Activated naive CD8-positive, alpha-beta T cell treated with anti-CD3 and anti-CD28 coated beads, Interleukin-2, amount 50 U/mL, for 24 hours (primary cell): ENCODE measurements at places on chromosomes 13 and 19.

- DNase-seq: no peak
Measured at GRCh38 chr13:90526711-90527110, 820.8 kb upstream of the MIR17HG start.

GRCh38 chr13:98888890-98889279, 89.0 kb downstream of the DOCK9 start:
- no peak for DNase-seq

GRCh38 chr19:28960586-28960985, 252.4 kb downstream of the UQCRFS1 start:
- DNase-seq: no peak

DNA sequence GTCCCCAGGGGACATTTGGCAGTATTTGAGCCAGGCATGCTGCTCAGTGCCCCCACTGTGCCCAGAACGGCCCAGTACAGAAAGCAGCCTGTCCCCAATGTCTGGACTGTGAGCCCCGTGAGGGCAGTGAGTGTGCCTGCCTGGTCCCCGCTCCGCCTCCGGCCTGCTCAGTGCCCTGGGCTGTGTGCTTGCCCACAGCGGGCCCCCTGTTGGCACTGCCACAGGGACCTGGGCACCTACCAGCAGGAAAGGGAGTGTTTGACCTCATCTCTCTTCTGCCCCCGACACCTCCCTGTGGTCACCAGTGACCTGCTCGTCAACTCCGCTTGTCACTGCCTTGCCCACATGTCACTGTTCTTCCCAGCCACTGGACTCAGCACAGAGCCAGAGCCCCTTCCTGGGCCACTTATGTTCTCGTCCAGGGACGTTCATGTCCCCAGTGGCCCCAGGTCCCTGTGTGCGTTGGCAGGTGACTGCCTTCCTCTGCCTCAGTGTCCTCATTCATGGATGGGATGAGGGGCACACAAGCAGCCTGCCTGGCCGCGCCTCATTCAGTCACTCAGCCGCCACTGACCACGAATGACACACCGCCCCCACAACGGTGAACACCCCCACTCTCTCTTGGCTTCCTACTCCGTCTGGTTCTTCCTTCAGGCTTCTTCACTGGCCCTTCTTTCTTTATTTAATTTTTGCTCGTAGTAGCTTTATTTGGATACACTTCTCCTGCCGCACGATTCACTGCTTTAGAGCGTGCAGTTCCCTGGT, 2.8 kb downstream of the FZR1 start:
- DNase-seq: peak; percentile 25

DNA sequence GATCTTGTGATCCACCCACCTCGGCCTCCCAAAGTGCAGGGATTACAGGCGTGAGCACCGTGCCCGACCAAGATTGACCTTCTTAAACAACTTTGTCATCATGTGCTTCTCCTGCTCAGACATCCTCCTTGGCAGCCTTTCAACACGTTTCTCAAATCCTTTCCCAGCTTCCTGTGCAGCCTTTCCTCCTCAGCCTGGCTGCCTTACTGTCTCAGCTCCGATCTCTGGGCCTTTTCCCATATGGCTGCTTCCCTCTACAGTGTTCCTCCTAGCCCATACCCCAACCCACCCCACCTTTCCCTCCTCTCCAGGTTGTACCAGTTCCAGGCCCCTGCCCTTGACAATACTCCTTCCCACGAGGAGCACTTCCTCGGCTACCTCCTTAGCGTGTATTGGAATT, 7.2 kb downstream of the PHF11 start:
- DNase-seq: no peak

GRCh38 chr13:83568019-83568418, 314.3 kb downstream of the SLITRK1 start:
- no peak for DNase-seq

DNA sequence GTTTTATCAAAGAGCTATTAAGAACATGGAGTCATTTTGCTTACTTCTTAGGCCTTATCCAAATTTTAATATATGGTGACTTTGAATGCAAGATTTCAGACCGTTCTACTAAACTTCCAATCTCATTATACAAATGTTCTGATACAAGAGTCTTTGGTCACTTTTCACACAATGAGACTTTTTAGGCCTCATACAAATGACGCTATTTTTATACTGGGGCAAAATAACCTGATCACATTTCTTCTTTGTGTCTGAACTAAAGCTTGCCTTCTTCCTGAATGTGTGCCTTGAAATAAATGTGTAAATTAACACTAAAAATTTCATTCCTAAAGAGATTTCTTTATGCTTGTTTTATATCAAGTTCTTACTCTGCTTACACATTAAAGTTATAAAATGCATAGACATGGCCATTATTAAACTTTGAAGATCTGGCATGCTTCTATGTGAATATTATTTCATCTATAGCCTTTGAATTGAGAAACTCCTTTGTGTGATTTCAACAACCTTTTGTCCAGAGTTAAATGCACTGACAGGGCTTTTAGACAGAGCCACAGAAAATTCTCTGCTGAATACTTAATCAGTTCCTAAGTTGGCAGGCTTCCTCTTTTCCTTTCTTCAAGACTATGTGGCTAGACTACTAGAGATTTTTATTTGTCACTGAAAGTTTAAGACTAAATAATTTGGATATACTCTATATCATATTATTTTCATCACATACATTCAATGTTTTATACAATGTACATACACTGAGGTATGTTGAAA, 86.1 kb downstream of the EDNRB start:
- no peak for DNase-seq

GRCh38 chr13:23871616-23872220, 17.5 kb downstream of the MIPEP start:
- no peak for DNase-seq

DNA sequence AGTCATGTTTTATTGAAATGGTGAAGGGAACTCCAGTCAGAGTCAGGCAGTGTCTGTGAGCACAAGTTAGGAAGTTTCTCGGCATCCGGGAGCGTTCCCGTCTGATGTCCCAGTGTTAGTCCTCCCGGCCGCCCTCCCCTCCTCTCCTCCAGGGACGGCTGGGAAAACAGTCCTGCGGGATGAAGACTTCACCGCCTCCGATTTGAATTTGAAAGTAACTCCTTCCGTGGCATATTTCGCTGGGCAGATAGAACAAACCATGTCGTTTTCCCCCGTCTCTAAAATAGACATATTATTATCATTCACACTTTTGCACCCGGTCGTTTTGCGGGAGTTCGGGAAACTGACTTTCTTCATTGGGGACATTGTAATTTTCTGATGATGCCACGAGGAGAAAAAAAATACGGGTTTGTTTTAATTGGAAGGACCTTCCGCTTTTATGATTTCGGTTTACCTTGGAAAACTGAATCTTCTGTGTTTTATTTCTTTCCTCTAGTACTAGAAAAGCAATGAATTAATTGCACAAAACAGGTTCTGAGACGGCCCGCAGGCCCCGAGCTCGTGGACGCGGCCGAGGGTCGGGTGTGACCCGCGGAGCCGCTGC, 76.6 kb downstream of the ZIC5 start:
- no peak for DNase-seq

- DNase-seq: no peak
Measured at GRCh38 chr13:104833221-104833620, 1702.2 kb downstream of the EFNB2 start.

DNA sequence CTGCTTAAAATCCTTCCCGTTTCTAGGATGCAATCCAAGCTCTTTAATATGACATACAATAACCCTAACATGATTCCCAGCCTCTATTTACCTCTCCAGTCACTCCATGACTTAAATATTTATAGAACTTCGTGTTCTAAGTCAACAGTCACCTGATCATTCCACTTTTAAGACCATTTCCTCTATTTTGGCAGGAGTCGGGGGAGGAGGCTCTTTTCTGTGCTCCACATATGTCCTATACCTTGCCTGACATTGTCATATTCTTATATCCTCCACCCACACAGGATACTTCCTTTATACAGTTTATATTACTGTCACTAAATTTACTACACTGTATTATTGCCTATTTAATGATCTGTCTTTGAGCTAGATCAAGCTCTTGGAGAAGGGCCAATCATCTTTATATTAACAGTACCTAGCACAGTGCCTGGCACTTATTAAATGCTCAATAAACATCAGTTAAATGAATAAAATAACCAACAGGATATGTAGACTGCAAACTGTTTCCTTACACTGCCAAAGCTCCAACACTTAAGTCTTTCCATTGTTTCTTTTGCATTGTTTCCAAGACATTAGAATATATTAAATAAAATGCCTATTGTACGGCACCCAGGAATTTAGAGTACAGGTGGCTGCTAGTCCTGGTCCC, 2.7 kb downstream of the ARGLU1 start:
- DNase-seq: no peak

DNA sequence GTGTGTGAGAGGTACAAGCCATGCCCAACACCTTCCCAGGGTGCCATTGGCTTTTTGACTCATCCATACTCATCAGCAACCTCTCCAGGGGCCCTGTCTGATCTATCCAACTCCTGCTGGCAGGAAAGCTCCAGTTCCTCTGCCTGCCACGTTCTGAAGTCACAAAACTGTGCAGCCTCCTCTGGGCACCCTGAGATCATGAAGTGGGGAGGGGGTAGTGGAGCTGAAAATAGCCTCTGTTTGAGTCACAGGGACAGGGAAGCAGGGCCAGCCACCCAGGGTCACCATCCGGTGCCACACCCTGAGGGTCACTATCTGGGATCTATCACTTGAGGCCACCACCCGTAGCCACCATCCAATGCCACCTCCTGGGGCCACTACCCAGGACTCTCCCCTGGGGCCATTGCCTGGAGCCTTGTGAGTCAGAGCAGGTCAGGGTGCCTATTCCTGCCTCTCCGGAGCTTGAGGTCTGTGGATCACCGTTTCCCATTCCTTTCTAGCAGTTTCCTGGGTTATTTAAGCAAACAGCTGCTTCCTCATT, 172.1 kb downstream of the NUFIP1 start:
- no peak for DNase-seq

GRCh38 chr19:19860756-19861390, 4.8 kb upstream of the ZNF253 start:
- DNase-seq: peak; percentile 18

GRCh38 chr19:49127674-49128544, 8.6 kb downstream of the PPFIA3 start:
- DNase-seq: peak; percentile 95

GRCh38 chr19:46759817-46760333, 13.6 kb upstream of the STRN4 start:
- DNase-seq: no peak

GRCh38 chr13:23790577-23791170, 98.5 kb downstream of the MIPEP start:
- DNase-seq: no peak

DNA sequence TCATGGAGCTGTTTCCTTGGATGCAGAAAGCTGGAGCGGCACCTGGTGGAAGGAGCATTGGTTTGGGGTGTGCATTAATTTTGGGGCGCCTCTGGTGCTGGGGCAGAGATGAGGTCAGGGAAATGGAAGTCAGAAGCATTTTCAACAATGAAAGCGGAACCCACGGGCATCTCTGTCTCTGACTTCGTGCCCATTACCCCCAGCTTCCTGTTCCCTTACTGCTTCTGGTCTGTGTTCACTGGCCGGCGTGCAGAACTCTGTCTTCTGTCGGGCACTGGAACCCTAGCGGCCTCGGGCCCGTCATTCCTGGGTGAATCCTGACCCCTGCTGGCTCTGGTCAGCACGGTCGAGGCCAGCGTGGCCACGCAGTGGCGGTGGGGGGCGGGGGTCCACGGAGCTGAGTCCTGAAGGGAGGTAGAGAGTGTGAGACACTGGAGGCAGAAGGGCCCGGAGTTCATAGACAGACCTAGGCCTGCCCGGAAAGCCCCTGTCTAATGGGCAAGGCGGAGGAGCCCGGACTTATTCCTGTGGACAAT, 7.9 kb upstream of the LINGO3 start:
- DNase-seq: no peak

DNA sequence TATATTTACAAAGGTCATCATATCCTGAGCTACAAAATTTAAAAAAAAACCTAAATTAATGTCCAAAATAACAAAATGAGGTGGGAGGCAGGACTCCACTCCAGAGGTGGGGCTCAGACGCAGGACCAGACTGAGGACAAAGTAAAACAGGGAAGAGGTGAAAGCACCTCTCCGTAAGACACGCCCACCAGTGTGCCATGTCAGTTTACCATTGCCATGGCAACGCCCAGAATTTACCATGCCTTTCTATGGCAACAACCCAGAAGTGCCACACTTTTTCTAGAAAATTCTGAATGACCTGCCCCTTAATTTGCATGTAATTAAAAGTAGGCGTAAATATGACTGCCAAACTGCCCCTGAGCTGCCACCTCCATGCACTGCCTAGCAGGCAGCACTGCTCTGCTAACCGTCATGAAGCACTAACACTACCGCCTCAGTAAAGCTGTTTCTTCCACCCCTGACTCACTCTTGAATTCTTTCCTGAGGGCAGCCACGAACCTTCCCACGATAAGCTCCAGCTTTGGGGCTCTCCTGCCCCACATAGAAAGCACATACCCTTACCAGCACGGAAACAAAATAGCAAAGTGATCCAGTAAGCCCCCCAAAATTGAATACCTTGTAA, 22.3 kb upstream of the PDCD5 start:
- no peak for DNase-seq

DNA sequence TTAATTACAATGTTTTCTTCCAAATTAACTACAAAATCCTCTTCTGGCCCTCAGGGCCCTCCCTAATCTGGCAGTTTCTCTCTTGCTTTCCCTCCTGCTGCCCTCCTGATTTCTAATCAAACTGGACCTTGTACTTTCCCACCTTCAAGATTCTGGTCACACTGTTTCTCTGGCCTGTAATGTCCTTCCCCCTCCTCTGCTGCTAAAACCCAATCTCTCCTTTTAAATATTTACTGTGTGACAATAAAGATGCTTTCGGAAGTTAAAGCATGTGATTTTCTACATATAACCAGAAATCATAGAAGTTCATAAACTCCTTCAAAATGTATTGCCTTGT, 14.1 kb upstream of the HMGB1 start:
- DNase-seq: no peak

DNA sequence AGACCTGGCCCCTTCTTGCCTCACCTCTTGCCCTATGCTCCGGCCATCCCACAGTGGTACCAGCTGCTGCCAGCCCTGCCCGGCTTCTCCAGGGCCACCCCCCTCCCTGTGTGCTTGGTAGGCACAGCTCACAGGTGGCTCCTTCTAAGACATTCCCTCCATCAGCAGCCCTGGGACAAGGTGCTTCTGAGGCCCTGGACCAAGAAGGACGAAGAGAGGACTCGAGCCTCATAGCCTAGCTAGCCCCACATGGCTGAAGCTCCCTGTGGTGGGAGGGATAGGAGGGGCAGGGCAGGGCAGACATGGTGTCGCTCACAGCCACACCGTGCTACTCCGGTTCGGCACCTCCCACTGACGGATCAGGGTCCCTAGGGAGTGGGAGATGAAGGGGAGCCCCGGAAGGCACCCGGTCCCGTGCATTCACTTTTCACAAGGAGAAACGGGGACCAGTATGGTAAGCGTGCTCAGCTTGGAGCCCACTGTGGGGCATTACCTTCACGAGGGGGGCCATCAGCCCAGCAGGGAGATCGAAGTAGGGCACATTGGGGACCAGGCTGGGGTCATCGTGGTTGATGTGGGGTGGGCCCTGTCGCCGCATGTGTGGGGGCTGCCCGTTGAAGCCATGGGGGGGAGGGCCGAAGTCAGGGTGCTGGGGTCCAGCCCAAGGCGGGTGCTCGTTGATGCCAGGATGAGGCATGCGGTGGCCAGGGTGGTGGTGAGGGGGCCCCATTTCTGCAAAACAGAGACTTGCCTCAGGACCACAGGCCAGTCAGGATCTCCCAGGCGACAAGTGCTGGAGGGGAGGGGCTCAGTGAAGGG, 19.5 kb downstream of the CHERP start:
- DNase-seq: no peak
